AG09319 (cell line): ENCODE measurements at places on chromosomes 12 and 14.

DNA sequence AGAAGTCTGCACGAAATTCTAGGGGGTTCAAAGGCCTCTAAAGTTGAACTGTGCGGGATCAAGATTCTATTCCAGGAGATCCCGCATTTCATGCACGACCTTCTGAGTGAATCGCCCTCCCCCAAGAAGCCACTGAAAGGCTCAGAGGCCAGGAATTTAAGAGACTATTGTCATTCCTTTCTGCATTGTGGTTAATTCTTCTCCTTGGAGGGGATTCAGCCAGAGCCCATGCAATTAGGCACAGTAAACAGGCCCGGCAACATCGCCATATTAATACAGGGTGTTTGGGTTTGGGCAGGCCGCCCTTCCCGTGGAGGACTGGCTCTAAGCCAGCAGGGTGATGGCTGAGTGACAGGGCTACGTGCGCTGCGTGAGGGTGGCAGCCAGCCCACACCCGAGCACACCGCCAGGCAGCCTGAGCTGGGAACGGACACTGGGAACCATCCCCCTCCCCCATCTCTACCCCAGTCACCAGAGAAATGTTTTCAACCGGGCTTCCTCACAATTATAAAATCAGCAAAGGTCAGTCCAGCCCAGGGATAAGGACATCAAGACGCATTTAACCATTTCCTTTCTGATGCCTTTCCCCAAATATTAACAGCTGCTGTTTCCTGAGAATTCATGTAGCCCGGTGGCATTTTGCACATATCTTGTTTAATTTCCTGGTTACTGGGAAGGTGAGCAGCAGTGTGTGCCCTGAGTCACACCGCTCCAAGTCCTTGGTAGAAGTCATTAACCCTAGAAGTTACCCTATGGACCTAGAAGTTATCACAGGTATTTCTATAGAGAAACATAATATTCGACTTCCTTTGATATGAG, 12.5 kb downstream of the EGLN3 start:
- DNase-seq, result no peak

DNA sequence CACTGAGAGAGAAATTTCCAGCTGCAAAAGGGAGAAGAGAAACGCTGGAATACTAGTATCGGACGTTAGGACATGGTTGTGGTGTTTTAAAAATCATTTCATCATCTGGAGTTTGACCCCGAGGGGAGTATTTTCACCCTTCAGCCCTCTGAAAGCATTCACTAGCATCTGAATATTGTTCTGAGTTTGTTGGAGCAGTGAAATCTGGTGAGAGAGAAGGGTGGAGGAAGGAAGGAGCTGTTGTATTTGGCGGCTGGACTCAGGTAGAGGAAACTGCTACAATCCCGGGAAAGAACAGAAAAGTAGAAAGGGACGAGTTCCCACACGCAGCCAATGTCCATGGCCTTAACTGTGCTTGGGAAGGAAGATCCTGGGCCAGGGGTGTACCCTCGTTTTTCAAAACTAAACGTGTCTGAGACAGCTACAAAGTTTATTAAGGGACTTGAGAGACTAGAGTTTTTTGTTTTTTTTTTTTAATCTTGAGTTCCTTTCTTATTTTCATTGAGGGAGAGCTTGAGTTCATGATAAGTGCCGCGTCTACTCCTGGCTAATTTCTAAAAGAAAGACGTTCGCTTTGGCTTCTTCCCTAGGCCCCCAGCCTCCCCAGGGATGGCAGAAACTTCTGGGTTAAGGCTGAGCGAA, 896 bp upstream of the CDKN1B start:
- DNase-seq, result no peak

DNA sequence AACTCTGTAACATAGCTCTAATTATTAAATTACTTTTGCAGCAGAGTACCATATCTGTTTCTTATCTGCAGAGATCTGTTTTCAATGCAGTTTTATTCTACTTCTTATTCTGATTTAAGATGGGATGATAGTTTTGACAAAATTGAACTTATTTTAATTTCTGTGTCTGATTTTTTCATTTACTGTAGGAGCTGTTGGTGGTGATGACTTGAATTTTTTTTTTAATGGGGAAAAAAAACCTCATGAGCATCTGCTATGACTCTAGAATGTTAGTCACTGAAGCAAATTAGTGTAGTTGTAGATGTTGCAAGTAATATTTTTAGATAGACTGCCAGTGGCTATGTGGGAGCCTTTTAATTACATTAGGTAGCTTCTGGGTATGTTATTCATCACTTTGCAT, 23.4 kb downstream of the DNM1L start:
- no peak for DNase-seq

GRCh38 chr12:116759783-116760621, 21.9 kb downstream of the RNFT2 start:
- no peak for DNase-seq

GRCh38 chr14:50528000-50528399, 4.4 kb downstream of the MAP4K5 start:
- no peak for DNase-seq

- no peak for DNase-seq
These were observed 2.9 kb downstream of the SERPINA6 start for GRCh38 chr14:94320243-94320642.

- no peak for DNase-seq
These were observed 23.1 kb upstream of the LRTM2 start for GRCh38 chr12:1797011-1797901.

DNA sequence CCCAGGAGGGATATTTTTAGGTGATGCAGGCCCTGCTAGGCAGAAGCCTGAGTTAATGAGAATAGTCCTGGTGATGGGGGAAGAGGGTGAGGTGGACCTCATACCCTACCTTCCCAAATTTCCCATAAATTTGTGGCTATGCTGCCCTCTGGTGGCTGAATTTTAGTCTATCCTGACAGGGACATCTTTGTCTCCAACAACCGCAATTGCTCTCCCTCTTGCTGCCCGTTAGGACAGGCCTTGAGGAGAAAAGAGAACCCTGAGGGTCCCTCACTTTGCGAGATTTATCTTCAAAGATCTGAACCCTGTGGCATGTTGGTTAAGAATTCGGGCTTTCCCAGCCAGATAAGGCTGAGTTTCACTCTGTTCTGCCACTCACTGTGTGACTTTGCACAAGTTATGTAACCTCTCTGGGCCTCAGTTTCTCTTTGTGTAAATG, 9.8 kb upstream of the ZNF385A start:
- no peak for DNase-seq

GRCh38 chr12:70120970-70121369, 122.3 kb upstream of the CNOT2 start:
- no peak for DNase-seq

DNA sequence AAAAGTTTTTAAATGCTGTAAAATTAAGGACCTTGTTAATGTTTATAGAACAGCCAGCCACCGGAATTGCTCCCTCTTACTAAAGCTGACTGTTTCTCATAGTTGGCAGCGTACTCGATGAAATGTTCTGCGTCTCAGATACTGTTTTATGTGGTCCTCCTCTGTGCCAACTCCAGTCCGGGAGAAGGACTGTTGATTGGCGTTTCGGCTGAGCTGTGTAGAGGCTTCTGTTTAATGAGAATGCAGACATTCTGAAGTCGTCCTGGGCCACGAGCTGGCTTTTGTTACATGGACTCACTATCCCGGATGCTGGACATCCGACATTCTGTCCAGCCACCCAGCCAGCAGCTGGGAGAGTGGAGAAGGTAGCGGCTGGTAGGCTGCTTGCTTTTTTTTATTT, 75.4 kb downstream of the WDR20 start:
- peak; percentile 18 for DNase-seq

DNA sequence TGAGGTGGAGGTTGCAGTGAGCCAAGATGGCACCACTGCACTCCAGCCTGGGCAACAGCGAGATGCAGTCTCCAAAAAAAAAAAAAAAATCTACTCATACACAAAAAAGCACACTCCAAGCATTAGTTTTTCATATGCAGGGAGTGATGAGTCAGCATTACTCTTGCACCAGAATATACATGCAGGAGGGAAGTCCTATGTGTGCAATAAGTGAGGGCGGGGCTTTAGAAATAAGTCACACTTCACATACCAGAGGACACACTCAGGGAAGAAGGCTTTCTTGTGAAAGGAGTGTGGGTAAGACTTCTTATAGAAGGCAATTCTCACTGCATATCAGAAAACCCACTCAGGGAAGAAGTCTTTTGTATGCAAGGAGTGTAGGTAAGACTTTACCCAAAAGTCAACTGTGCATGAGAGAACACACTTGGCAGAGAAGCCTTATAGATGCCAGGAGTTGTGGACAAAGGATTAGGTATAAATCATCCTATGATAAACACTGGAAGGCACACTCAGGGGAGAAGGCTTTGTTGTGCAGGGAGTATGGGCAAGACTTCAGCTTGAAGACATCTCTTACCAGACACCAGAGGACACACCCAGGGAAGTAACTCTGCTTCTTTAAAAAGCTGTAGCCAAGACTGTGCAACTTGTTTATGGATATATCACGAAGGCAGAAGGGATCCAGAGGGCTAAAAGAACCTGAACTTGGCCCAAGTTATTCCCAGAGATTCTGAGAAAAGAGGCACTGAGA, 50.5 kb downstream of the ATF7 start:
- no peak for DNase-seq

- no peak for DNase-seq
These were observed 27.9 kb upstream of the PTPRR start for GRCh38 chr12:70948236-70948975.

GRCh38 chr14:72182708-72183432, 250.6 kb downstream of the RGS6 start:
- no peak for DNase-seq

DNA sequence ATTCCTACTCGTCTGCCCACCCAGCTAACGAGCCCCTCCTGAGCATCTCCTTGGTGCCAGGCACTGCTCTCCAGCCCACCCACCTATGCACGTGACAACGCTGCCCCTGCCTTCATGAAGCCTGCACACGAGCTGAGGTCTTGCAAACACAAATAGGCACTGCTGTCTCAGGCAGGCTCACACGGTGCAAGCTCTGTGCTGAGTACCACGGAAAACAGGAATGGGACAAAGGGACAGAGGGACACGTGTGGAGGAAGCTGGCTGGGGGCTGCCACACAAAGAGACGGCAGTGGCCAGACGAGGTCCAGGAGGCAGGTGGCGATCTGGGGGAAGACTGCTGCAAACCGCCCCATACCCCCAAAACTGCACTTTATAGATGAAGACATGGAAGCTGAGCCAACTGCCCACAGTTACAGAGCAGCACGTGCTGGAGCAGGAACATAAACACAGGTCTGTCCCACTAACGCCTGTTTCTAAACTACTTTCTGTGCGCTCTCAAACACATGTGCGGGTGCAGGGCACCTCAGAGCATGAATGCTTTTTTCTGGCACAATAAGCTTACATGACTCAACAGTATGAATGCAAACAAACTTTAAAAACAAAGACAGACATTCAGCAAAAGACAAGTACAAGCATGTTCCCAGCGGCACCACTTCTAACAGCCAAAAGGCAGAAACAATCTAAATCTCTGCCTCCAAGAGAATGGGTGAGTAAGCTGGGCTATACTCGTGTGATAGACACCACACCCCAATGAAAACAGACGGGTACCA, 64.5 kb downstream of the AMN start:
- DNase-seq, result no peak

DNA sequence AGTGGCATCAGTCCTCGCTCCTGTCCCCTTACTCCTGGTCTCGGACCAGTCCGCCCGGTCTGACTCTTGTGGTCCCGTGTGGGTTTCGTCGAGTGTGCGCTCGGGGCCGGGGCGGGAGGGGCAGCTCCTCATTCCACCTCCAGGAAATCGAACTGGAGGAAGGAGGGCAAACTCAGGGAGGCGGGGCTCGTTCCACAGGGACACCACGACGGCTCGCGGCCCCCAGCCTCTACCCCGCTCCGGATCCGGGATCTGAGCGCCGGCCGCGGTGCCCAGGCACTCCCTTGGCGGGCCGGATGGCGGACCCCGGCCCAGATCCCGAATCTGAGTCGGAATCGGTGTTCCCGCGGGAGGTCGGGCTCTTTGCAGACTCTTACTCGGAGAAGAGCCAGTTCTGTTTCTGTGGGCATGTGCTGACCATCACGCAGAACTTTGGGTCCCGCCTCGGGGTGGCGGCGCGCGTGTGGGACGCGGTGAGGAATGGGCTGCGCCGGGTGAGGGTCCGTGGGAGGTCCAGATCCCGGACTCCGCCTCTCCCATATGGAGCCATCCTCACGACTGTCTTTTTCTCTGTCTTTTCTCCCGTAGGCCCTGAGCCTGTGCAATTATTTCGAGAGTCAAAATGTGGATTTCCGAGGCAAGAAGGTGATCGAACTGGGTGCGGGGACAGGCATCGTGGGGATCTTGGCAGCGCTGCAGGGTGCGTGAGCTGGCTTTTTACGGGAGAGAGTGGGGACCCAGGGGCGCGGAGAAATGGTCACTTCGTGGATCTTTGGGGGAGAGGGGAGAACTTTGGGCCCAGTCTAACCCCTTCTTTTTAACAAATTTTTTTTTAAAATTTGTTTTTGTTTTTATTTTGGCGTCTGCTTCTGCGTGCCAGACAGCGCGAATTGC, at the start of gene EEF1AKMT3:
Gene EEF1AKMT3 (plus strand): TSS at position 186 of the 894 bp plus-strand sequence. CDS start 111 bp downstream, at position 297.
- no peak for DNase-seq

DNA sequence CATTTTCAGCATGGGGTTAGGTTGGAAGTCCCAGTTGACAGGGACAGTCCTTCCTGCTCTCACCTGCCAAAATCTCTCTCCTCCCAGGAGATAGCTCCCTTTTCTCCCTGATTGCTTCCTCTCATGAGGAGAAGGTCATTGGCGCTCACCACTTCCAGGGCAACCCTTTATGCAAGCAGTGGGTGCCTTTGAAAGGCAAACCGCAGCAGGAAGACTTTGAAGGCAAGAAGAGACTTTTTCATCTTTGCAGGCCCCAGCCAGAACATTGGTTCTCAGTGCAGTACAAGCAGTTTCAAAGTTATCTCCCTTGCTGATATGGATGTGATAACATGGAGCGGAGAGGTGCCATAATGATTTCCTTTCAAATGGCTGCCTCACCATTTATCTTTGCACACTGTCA, 483.0 kb downstream of the DIO2 start:
- DNase-seq, result no peak

DNA sequence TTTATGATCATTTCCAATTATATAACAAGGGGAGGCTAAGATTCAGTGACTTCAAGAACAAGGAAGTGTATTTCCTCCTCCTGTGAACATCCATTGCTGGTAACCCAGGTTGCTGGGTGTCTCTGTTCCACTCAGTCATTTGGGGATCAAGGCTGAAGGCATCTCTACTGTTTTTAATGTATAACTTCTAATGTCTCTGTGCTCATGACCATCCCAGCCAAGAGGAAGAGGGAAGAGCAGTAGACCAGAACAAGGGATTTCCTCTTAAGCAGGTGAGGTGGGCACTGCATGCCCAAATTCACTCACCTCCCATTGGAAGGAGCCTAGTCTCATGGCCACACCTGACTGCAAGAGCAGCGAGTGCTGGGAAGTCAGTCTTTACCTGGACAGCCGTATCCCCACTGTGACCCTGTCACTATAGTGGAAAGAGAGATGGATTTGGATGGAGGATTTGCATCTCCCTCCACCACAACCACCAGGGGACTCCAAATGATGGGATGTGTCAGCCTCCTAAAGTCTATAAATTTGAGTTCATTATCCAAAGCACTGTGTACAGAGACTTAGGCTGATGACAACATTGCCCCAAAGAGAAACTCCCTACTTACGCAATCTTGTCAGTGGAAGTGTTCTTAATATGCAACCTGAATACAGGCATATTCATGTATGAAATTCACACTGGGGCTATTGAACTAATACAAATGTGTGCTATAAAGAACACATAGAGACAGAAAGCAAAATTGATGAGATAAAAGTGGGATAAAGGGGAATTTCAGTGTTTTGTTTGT, 368.7 kb downstream of the TMEM132D start:
- no peak for DNase-seq
